ENCODE measurements at places on chromosomes 2 and 18. TPM values are rescaled to one million over a fixed set of nuclear protein-coding genes. Genes with fewer than 3 reads are reported as not detected.

UGT1A5 gene
- 0.13 TPM for total RNA-seq

GKN1 gene
- total RNA-seq, result 0.94 TPM

RND3 gene
- 41.5 TPM for total RNA-seq

GDF7 gene
- total RNA-seq, result 0.09 TPM

TMEM169 gene
- total RNA-seq, result 0.38 TPM

CLASP1 gene
- 15.9 TPM for total RNA-seq

ANO7 gene
- total RNA-seq, result 2.0 TPM

ALPI gene
- not detected for total RNA-seq

NPPC gene
- 0.21 TPM for total RNA-seq

IL1F10 gene
- total RNA-seq, result not detected

IFT172 gene
- total RNA-seq, result 8.1 TPM

WIPF1 gene
- 16.2 TPM for total RNA-seq

PDE1A gene
- 0.31 TPM for total RNA-seq

MRO gene
- 0.16 TPM for total RNA-seq

IL1RL2 gene
- not detected for total RNA-seq

MAIP1 gene
- total RNA-seq, result 39.6 TPM

ABHD1 gene
- total RNA-seq, result 0.93 TPM

MITD1 gene
- 24.2 TPM for total RNA-seq

RAX gene
- not detected for total RNA-seq

CACNB4 gene
- 0.15 TPM for total RNA-seq

USP37 gene
- total RNA-seq, result 4.8 TPM

KLHL14 gene
- total RNA-seq, result not detected

SH3BP4 gene
- 40.7 TPM for total RNA-seq

SLC5A7 gene
- total RNA-seq, result not detected

ALPG gene
- total RNA-seq, result 0.38 TPM

ZNF236 gene
- total RNA-seq, result 3.4 TPM
